Stimulated activated CD8-positive, alpha-beta memory T cell treated with anti-CD3 and anti-CD28 coated beads, Interleukin-4, amount 100 ng/mL, for 24 hours (primary cell): ENCODE measurements at places on chromosomes 16 and 17.
A peak's percentile ranks its signal among the peaks of the same experiment; 100 is the strongest.

GRCh38 chr16:3188675-3188924 lies 596 bp downstream of the OR1F1 start:
- no peak for DNase-seq

- DNase-seq = no peak
Measured at GRCh38 chr16:89314357-89314756, 96.9 kb downstream of the ZNF778 start.

GRCh38 chr16:27407133-27407532 lies 5.2 kb downstream of the IL21R start:
- DNase-seq = no peak

DNA sequence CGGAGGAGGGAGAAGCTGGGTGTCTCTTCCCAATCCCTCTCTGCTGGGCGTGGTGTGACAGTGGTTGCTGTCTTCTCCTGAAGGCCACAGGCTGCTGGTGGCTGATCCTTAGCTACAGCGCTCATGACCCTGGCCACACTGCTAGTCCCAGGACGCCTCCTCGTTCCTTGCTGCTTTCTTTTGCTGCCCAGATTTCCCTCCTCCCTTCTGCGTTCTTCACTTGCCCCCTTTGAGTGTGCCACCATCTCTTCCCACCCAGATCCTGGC lies 90.1 kb downstream of the MRC2 start:
- no peak for DNase-seq

DNA sequence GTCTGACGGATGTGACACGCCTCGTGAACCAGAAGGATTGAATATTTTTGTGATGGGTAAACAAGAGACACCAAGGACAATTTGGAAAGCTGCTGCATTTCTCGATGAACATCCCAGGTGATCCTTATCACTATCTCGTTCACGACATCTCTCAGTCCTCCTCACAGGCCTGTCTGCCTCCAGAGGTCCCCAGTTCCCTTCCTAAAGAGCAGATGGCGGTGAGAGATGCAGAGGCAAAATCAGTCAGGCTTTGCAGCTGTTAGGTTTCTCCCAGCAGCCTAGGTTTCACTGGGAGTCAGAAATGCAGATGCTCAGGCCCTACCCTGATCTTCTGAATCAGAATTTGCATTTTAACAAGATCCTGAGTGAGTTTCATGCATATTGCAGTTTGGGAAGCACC lies 23.6 kb downstream of the SCPEP1 start:
- no peak for DNase-seq

DNA sequence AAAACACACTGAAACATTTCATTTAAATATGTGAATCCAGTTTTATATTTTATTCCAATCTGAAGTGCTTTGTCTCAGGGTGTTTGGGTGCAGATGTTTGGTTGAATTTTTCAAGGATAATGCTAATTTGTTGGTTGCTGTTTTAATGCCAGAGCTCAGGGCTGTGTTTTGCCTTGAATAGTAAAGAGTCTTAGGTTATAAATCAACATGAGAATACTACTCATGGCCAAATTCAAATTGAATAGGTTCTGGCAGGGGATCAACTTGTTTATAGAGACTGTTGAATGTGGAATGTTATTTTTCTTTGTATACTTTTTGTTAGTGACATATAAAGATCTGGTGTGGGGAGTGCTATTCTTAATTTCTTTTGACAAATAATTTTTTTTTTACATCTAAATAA lies 18.8 kb downstream of the TOM1L1 start:
- DNase-seq = no peak

DNA sequence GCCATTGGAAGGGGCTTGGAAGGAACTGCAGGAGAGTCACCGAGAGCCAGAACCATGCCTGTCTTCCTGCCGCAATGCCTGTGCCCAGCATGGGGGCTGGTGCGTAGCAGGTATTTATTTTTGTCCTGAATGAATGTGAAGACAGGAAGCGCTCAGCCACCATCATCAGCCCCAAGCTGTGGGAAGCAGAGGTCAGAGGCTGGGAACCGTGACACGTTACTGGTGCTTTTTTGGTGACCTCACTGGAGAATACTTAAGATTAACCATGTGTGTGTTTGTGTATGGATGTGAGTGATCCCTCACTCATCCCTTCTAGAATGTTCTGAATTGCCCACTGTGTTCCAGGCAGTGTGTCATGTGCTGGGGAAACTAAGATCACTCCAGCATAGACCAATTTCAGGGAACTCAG lies 343.8 kb downstream of the SNX29 start:
- DNase-seq = no peak

- DNase-seq = no peak
Measured at GRCh38 chr17:35051183-35051578, 12.3 kb downstream of the RFFL start.

DNA sequence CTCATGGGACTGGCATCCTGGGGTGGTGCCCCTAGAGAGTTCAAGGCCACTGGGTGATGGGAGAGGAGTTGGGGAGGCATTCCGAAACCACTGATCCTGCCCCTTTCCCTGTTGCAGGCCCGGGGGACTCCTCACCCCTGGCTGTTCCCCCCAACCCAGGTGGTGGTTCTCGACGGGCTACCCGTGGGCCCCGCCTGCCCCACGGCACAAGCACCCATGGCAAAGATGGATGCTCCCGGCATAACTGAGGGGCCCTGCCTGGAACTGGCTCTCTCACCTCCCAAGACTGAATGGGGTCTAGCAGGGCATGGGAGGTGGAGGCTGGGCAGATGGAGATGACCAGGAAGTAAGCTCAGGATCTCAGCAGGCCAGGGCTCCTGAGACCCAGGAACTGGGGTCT lies 6.6 kb downstream of the BTBD17 start:
- no peak for DNase-seq

- no peak for DNase-seq
Measured at GRCh38 chr16:23508589-23509440, 1.5 kb downstream of the GGA2 start.

- no peak for DNase-seq
Measured at GRCh38 chr17:49209061-49209571, 1.3 kb downstream of the GNGT2 start.

GRCh38 chr17:71464751-71465150 lies 656.1 kb upstream of the SOX9 start:
- no peak for DNase-seq

- DNase-seq = no peak
Measured at GRCh38 chr17:39455919-39456318, 4.9 kb upstream of the MED1 start.

- no peak for DNase-seq
Measured at GRCh38 chr16:28596115-28596630, 677 bp downstream of the SULT1A2 start.

- no peak for DNase-seq
Measured at GRCh38 chr16:76875898-76876297, 315.1 kb upstream of the MON1B start.

GRCh38 chr17:73278465-73279453 lies 17.1 kb upstream of the CPSF4L start:
- no peak for DNase-seq

DNA sequence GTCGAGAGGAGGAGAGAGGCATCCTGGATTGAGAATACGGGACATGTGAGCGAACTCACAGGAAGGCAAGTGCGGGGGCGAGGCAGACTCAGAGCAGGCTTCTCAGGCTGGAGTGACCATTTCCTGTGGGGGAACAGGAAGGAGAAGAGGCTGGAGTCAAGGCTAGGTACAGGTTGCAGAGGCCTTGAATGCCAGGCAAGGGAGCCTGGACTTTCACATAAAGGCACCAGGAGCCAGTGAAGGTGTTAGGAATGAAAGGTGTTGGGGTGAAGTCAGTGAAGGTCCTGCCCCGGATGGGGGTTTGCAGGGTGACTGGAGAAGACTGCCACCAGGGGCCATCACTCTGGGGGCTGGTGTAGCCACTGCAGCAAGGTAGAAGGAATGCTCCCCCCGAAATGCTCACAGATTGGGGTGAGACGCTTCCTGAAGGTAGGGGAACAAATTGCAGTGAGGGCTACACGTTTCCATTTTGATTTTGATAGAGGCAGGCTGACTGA lies 5.3 kb upstream of the GPRC5C start:
- DNase-seq = no peak

- DNase-seq = no peak
Measured at GRCh38 chr16:67260426-67261063, 11.8 kb downstream of the SLC9A5 start.

DNA sequence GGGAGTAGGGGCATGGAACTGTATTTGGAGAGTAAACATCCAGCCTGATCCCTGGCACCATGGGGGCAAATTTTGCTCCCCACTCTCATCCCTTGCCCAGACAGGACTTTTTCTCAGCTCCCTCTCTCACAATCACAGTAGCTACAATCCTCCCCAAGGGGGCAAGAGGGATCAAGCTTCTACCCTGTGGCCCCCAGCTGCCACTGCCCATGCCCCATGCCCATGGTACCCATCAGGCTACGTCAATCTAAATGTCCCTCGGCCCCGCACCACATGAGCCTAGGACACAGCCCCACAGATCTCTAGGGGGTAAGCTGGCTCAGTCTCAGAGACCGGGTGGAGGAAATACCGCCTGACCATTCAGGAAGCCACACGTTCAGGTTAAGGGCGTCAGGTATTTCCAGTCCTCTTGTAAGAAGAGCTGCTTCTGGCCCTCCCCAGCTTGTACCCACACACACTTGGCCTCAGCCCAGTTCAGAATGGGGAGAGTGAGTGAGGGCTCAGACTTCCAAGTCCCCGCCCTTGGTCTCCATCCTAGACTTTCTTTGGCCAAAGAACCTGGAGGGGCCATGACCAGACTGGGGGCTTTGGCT lies 1.8 kb downstream of the CACNB1 start:
- DNase-seq = no peak

DNA sequence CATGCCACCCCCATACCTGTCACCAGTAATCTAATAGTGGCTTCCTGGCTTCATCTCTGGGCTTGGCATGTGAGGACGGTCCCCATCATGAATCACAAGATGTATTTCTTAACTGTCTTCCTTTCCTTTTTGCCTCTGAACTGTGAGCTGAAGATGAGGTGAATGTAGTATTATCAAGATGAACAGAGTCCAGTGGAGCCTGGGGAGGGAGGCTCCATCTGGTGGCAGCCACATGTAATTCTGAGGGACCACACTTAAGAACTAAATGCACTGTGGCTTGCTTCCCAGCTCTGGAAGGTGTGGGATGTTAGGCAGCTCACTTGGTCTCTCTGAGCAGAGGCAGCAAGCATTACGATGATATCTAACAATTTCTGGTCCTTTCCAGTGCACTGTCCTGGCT lies 354.9 kb upstream of the ASIC2 start:
- no peak for DNase-seq

DNA sequence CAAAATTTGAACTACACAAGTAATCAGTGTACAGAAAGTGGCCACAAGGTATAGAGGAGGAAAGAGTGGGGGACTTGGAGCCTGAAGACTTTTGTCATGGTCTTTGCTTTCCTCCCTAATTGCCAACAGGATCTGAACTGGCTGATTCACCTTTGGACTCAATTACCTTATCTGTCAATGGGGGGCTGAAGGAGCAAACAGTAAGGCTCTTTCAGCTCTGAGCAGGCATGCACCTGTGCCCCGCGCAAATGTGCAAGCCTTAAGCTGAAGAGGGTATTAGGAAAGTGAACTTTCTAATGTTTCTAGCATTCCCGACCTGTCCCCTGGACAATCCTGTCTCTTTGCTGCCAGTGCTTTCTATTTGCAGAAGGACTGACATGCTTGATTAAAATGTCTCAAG lies 302.7 kb downstream of the CA10 start:
- no peak for DNase-seq

DNA sequence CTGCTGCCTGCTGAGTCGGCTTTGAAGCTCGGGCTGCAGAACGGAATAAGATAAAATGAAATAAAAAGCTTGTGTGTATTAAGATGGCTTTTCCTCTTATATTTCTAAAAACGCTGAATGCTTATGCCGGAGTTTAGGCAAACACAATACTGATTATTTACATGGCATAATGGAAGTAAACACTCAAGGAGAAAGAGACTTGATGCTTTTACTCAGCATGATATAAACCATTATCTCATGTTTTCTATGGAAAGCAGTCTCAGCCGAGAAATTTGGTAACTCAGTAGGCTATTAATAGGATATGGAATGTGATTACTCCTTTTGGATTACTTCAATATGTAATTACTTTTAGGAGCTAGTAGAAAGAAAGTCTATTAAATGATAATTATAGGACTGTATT lies 153.3 kb downstream of the CDH11 start:
- DNase-seq = no peak

- DNase-seq = peak; percentile 64
Measured at GRCh38 chr16:67236563-67237395, 9.8 kb downstream of the TMEM208 start.

GRCh38 chr17:61057257-61057656 lies 342.4 kb upstream of the TBX2 start:
- DNase-seq = no peak

DNA sequence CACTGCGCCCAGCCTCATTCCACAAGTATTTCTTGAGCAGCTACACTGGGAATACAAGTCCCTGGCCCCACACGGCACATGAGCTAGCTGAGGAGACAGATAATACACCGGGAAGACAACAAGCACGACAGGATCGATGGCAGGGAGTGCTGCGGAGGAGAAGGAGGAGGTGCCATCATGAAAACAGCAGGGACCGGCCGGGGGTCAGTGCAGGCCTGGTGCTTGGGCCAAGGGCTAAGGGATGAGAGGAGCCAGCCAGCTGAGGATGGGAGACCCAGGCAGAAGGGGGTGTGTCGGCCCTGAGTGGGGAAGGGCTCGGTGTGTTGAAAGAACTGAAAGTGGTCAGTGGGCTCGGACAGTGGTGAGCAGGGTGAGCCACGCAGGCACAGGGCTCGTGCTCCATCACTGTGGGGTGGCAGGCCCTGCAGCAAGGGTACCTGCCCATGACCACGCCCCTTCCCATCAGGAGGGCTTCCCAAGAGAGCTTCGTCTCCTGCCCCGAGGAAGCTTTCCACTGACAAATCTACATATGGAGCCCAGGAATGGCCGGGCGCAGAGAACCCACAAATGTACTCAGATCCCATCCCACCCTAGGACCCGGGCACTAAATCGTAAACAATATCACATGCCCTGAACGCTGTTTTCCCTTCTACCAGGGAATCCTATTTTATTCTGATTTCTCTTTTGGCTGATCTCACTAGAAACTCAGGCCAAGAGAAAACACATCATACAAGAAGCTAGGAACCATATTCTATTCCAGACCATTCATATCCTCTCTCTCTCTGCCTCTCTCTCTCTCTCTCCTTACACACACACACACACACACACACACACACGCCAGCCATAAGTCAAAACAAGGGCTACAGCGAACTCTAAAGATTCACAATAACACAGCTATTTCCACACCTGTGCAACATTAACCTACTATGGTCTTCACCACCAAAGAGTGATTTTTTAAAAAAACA lies 50.7 kb upstream of the TNRC6C start:
- DNase-seq = no peak

GRCh38 chr16:11520442-11520841 lies 66.3 kb downstream of the LITAF start:
- DNase-seq = no peak
